Effector CD4-positive, alpha-beta T cell (primary cell): ENCODE measurements at places on chromosomes 1 and 21.
A peak's percentile ranks its signal among the peaks of the same experiment; 100 is the strongest.

GRCh38 chr1:3432306-3432705, 22.2 kb upstream of the ARHGEF16 start:
- DNase-seq: no peak

- DNase-seq: no peak
Measured at GRCh38 chr1:168656485-168656884, 72.5 kb downstream of the DPT start.

DNA sequence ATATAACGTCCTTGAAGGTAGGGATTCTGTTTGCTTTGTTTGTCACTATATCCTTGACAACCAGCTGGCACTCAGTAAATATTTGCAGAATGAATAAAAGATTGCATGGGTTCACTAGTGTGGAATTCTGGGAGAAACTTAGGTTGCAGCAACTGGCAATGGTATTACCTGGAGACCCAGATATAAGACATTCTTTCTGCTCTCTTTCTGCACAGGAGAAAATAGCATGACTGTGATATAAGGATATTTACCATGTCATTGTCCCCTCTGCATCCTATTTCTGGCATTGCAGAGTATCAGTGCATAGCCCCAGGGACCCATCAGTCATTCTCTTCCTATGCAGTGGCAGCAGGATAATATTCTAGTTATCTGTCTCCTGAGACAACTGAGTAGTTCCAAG, 308.9 kb upstream of the LRRC7 start:
- no peak for DNase-seq

DNA sequence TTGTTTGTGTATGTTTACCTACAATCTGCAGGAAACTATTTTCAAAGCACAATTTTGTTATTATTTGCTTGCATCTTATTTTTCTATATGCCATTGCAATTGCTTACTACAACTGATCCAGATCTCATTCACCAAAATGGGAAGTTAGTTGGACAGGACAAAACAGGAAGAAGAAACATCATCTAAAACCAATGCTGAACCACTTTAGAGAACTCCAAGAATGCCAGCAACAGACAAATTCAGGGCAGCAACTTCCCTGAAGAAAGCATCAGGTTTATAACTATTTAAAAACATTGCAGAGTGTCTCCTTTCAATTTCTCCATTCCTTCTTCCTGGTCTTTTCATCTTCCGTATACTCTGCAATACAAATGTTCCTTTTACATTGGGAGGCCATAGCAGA, 82.4 kb upstream of the SMYD2 start:
- DNase-seq: no peak

DNA sequence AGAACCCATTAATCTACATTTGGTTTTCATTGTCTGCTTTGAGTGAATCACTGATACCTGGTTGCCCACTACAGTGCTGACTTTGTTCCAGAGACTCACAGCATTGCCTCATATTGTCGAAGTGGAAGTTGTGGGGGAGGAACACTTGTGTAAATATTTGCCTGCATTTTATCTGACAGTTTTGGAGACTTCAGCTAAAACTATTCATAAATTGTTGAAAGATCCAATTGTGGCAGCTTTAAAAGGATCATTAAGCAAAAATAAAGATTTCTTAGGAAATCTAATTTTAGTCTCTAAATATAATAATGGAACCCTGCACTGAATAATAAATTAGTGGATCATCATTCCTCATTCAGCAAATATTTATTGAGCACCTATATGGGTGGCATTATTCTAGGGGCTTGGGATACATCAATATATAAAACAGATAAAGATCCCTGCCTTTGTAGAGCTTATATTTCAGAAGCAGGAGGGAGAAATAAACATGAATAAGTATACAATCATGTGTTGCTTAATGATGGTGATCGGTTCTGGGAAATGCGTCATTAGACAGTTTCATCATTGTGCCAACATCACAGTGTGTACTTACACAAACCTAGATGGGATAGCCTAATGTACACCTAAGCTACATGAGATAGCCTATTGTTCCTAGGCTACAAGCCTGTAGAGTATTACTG, 73.5 kb downstream of the OSBPL9 start:
- DNase-seq: no peak

DNA sequence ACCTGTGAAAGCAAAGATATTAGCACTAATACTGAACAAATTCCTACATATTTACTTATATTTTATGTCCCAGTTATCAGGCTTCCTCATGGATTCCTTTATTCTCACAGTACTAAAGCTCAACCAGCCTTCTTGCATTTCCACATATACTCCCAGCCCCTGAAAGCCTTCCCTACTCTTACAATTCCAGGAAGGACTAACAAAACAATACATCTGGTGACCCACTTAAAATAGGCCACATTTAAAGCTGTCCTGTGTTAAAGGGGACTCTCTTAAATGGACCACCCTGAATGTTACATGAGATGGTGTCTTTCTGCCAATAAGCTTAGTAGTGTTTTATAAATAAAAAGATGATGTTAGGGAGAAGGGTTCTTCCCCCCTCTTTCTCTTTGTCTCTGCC, 54.4 kb downstream of the NTMT2 start:
- no peak for DNase-seq

GRCh38 chr1:5706239-5706638, 286.0 kb downstream of the NPHP4 start:
- no peak for DNase-seq

DNA sequence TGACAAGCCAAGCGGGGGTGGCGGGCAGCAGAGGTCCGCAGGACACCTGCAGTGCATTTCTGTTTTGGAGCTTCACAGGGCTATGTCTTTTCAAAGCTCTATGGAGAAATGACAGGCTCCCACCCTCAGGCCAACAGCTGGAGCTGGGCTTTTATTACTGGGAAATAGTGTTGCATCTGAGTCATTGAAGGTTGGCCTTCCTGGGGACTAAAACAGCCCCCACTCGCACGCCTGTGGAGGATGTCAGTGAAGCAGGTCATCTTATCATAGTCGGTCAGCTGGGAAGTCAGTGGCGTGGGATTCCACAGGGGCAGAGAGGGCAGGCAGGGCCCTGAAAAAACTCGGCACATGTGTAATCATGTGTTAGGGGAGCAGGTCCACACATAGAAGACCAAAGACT, 55.3 kb downstream of the NTPCR start:
- no peak for DNase-seq

GRCh38 chr1:215718575-215719287, 151.6 kb downstream of the KCTD3 start:
- no peak for DNase-seq

DNA sequence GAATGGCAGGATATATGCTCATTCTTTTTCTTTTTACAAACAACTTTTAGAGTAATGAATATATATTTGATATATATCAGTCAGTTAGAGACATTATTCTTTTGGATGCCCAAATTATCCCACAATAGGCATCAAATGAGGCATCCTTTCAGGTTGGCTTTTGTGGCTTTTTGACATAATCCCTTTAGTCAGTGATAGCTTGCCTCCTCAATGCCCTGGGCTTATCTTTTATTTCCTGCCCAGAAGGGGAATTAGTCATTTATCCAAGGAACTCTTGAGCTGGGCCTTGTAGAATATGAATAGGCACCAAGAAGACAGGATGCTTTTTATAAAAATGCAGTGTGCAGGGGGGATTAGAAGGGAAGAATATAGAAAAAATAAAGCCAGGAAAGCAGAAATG, 22.2 kb downstream of the EPHX4 start:
- no peak for DNase-seq

- DNase-seq: no peak
Measured at GRCh38 chr1:29603622-29604021, 367.3 kb downstream of the PTPRU start.

DNA sequence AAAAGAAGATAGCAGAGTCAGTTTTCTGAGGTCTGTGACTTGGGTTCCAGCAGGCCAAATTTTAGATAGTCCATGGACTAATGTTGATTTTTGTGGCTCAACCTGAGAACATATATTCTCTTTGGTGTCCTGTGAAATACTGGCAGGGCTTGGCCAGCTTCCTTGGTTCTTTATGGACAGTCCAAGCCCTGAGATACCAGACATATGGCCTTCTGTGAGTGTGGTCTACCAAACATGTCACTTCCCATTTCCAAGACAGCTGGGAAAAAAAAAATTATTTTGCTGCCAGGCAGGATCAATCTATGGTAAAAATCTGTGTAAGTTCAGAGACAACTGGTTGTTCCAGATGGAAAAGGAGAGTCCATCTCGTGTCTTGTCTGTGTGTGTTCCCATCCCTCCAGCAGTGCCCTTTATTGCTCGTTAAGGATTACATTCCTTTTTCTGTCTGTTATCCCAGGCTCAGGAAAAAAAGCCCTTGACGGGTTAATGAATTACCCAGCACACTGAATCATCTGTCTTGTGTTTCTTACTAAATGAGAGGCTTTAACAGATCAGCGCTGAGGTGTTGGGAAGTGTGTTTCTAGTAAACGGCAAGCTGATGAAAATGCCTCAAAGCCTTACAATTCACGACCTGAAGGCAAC, 33.4 kb upstream of the XPR1 start:
- DNase-seq: no peak

DNA sequence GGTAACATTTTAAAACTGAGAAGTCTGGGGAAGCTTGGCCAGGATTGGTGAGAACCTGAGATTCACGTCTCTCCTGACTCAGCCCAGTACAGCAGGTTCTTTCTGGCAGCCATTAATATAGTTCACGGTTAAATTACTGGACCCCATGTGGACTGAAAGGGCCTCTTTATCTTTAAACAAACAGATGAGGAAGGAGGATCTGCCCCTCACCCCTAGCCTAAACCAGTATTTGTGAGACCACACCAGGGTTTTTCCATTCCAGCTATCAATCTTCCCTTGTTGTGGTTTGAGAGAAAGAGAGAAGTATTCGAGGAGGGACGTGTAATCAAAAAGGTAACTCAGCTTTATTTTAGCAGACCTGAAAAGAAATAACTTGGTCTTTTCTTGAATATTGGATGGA, 137.1 kb downstream of the PROX1 start:
- DNase-seq: no peak

- no peak for DNase-seq
Measured at GRCh38 chr1:224132901-224133300, 19.0 kb downstream of the FBXO28 start.

DNA sequence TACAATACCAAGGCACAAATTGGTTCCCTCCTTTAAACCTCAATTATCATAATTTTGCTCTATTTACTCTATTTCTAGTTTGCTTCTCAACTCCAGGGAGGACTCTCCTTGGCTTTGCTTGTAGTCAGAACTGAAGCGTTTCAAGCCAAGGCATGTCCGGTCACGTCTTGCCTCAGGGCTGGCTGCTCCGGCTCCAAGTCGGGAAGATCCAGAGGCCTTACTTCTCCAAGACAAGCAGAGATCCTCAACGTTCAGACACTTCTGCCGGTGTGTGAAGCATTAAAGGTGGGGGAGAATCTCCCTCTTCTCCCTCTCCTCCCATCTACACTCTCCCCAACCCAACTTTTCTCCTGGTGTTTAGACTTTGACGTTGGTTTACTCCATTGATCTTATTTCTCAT, 7.2 kb upstream of the HHAT start:
- DNase-seq: no peak

- no peak for DNase-seq
Measured at GRCh38 chr1:211625040-211625439, 46.1 kb upstream of the SLC30A1 start.

GRCh38 chr1:44422161-44422560, 17.1 kb downstream of the RNF220 start:
- no peak for DNase-seq

DNA sequence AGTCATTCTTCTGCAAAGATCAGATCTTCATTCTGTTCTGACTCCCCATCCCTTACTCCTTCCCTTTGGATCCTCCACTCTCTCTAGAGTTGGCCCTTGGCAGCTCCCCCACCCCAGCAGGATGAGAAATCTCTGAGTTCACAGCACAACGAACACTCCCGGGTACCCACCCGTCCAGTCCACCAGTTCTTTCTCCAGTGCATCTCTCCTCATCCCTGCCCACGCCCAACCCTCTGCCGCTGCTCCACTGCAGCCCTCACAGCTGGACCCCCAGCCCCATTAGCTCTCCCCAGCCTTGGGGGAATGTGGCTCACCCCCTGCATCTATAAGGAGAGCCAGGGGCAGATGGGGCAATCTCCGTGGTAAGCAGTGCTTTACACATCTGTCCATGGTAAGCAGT, 125.7 kb downstream of the MATN1 start:
- no peak for DNase-seq

- DNase-seq: no peak
Measured at GRCh38 chr1:99228153-99228552, 36.1 kb upstream of the PLPPR4 start.

- peak; percentile 28 for DNase-seq
Measured at GRCh38 chr1:206470692-206471414, 577 bp downstream of the IKBKE start.

DNA sequence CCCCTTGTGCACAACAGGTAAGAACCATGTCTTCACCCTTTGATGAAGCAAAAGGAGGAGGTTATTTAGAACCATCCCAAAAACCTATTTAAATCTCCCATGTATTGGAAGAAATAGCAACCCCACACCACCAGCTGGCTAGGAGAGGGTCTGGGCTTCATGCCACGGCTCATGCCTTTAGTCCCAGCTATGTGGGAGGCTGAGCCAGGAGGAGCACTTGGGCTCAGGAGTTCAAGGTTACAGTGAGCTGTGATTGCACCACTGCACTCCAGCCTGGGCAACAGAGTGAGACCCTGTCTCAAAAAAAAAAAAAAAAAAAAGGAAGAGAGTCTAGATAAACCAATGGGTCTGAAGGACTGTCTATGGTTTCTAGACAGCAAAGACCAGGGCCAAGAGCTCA, 197.9 kb upstream of the COA6 start:
- DNase-seq: no peak

DNA sequence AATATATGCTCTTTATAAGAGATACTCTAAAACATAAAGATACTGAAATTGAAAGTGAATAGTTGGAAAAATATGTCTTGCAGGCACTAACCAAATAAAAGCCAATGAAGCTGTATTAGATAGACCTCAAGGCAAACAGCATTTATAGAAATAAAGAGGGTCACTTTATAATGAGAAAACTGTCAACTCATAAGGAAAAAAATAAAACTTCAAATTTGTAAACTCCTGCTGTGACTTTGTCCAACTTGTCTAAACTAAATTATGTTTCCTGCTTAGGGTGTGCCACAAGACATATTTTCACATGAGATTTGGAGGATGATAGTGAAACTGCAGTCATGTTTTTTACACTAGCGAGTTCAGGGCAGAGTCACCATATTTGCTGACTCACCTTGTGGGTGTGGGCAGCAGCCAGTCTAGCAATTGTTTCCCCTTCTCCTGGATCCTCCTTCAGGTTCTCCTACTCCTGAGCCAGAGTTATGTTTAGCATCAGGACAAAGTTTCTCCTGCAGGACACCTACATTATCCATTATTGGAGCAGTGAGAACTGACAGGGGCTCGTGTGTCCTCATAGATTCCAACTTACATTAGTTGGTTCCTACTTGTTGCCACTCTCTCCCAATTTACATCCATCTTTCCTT, 43.8 kb downstream of the CD53 start:
- no peak for DNase-seq
